Amygdala (tissue), 56 donors: ENCODE measurements at places on chromosomes 7 and 10.

DNA sequence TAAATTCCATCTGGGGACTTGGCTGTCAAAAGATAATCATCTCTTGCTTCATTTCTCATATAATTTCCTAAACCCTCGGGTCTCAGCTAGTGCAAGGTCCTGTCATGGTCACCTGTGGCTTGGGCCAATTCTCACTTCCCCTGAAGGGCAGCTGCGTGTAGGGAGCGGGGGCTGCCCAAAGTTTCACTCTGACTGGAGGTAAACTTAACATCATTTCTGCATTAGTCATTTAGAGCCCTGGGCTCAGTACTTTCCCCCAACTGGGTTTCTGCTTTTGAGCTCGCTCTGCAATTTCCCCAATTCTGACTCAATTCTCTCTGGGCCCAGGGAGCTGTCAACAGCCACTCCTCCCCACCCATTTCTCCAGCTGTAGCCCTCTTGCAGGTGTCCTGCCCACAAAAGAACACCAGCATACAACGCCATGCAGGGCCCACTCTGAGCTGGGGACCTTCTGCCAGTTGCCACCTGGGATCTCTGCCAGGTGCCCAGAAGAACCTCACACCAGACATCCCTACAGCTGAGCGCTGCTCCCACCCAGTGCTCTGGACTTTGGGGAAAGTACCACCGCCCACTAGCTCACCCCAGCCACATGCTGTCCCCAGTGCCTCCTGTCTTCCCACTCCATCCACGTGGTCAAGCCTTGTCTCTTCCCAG is 37.9 kb downstream of the VOPP1 start:
- no peak for DNase-seq

DNA sequence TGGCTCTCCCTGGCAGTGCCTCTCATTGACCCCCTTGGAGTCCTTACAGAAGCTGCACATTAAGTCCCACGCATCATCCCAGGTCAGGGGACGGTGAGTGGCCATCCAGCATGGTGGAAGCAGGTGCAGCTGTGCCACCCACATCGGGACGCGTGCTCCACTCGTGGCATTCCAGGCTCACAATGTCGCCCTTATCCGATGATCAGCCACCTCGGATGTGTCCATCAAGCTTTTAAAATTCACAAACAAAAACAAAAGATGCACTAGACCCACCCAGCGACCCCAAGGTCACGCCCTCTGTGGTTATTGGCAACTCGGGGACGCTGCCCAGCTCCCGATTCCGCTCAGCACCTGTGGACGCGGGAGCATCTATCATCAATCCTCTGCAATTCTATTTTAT is 530.9 kb downstream of the PTPRN2 start:
- no peak for DNase-seq

DNA sequence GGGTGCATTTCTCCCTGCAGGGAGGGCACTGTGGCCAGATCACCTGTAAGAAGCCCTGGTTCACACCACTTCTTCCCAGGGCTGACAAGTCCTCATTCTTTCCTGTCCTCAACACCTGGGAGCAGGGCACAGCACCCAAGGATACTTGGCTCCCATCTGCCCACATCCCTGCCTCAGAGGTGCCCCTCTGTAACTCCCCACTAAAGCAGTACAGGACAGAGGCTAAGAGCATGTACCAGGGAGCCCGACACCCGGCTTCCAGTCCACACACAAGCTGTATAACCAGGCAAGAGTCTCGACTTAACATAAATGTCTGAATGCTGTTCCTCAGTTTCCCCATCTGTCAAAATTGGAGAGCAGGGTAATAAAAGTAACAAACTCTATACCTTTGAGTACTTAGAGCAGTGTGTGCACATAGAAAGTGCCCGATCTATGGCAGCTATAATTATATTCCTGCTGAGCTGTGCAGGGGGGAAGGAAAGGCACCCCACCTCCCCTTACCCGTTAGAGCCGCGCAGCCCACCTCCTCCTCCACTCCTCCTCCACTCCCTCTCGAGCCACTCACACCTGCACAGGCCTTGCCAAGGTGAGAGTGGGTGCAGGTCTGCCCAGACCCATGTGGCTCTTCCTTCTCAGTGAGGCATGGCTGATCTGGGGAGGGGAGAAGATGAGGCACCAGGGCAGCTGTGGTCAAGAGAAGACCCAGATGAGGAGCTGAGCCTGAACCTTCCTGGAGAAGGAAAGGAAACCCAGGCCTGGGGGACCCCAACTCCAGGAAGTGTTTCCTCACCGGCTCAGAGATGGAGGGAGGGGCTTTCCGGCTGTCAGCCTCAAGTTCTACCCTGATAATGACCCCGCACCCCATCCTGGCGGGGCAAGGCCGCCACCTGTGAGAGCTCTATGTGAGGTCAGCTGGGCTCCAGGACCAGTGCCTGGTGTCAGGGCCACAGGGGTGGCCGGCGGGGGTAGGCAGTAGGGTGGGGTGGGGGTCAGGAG is 22.6 kb downstream of the PODXL start:
- DNase-seq: no peak

- no peak for DNase-seq
Measured at GRCh38 chr7:95476072-95476847, 9.5 kb upstream of the ASB4 start.

DNA sequence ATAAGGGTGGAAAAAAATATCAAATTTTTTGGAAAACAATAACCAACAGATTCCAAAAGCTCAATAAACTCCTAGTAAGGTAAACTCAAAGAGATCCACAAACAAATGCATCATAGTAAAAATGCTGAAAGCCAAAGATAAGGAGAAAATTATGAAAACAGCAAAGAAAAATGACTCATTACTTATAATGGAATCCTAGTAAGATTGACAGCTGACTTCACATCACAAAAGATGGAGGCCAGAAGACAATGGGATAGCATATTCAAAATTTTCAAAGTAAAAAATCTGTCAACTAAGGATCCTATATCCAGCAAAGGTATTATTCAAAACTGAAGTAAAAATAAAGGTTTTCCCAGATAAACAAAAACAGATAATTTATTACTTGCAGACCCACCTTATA is 183.4 kb upstream of the VIPR2 start:
- DNase-seq: no peak

DNA sequence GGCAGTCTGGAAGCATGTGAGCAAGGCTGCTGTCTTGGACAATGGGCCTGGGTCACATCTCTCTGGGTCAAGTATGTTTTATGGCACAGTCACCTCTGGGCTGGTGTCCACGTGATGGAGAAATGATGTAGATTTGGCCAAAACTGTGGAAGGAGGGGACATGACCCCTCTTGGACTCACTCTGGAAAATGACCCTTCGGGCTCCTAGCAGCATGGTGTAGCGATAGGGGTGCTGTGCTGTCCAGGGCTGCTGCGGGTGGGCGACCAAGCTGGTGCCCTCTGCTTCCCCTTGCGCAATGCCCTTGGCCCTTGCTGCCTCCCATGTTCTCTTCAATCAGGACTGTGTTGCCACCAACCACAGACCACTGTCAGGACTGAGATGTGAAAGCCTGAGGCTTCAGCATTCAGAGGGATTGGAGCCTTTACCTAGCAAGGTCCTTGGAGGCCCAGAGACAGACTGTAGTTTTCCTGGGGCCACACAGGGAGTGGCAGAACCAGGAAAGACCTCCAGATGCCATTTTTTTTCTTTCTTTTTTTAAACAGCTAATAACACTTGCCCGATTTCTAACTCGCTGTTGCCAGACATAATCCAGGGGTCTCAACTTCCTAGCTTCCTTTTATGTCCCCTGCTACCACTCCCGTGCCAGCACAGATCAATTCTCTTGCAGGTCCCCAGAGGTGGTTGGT is 6.1 kb downstream of the CYP26A1 start:
- DNase-seq: no peak

DNA sequence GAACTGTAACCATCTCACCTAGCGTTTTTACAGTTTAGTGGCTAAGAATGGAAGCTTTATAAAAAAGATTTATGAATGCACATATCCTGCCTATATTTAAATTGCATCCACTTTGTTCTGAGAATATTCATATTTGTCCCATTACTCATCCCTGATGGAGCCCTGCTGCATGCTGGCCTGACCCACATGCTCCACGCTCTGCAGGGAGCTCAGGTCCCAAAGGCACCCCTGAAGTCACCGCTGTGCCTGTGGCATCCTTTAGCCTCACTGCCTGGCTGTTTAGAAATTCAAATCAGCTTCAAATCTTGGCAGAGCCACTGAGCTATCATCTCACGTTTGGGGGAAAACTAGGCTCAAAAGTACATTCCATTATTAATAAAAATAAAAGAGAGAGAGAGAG is 24.4 kb downstream of the C10orf90 start:
- no peak for DNase-seq

DNA sequence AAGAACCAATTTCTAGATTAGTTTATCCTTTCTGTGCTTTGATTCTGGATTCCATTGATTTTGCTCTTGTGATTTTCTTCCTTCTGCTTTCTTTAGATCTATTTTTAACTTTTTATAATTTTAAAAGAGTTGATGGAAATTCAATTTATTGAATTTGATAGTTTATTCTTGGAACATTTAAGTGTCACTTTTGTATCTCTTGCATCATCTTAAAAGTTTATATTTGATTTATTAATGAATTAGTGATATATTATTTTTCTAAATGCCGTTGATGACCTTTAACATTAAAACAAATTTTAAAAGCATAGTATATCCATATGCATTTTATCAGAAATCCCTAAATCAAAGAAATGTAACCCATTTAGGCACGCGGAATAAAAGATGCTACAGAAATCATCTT is 26.9 kb downstream of the DMTF1 start:
- DNase-seq: no peak

DNA sequence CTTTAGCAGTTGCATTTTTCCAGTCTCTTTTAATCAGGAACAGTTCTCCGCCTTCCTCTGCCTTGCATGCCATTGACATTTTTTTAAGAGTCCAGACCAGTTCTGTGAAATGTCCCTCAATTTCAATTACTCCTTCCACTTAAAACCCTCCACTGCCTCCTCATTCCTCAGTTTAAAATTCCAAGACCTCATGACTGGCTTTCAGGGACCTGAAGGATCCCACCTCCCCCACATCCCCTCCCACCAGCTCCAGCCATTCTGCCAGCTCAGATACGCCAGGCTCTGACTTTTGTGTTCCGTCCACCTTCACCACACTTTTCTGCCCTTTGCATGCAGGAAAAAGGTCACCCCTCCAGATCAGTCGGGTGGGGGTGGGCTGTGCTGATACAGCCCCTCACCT is 8.7 kb downstream of the TNRC18 start:
- no peak for DNase-seq

- no peak for DNase-seq
Measured at GRCh38 chr7:137932881-137933269, 69.0 kb downstream of the CREB3L2 start.

GRCh38 chr10:109027534-109028185 is 895.7 kb downstream of the XPNPEP1 start:
- no peak for DNase-seq

DNA sequence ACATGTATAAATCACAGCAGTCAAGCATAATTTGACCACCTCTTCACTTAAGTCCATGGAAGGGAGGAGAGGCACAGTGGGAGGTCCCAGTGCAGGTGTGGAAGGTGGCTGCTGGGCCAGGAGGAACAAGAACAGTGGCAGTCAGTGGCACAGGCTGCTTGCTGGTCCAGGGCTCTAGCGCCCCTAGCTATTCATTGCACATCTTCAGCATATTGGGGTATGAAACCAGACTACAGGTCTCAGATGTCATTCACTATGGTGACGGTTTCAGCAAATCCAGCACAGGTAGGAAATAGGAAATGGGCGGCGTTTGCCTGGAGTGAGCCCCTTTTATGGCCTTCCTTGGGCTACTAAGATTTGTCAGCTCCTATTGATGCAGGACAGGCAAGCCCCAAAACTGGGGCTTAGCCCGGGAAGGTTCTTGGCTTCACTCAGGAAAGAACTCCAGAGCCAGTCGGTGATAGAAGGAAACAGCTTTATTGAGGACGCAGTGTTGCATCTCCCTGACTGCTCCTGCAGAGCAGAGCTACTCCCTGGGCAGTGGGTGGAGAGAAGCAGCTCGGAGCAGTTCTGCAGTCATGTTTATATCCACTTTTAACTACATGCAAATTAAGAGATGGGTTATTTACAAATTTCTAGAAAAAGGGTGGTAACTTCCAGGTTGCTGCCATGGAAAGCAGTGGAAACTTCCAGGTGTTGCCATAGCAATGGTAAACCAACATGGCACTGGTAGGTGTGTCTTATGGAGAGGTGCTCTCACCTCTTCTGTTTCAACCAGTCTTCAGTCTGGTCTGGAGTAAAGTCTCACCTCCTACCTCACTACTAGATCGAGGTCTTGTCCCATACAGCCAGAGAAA is 608.8 kb downstream of the PARD3 start:
- DNase-seq: no peak
